ENCODE measurements at places on chromosomes 16 and 17. TPM values are rescaled to one million over a fixed set of nuclear protein-coding genes. Genes with fewer than 3 reads are reported as not detected.

SLC13A2 gene
- not detected for total RNA-seq

SPATA2L gene
- total RNA-seq, result 10.8 TPM

MMD gene
- 28.5 TPM for total RNA-seq

RGS11 gene
- total RNA-seq, result 7.1 TPM

TPSG1 gene
- total RNA-seq, result 2.9 TPM

KRT33A gene
- not detected for total RNA-seq

FBXW10B gene
- not detected for total RNA-seq

AOC3 gene
- total RNA-seq, result 89.0 TPM

ARMC5 gene
- 12.4 TPM for total RNA-seq

P3H4 gene
- 9.6 TPM for total RNA-seq

FOXL1 gene
- 0.52 TPM for total RNA-seq

FBXO39 gene
- total RNA-seq, result not detected

CLEC18A gene
- 0.46 TPM for total RNA-seq

TIMM22 gene
- 17.9 TPM for total RNA-seq

ECI1 gene
- total RNA-seq, result 99.4 TPM

KRT13 gene
- 0.39 TPM for total RNA-seq

DNAAF8 gene
- total RNA-seq, result 0.42 TPM

CHD9NB gene
- 0.34 TPM for total RNA-seq

CCL14 gene
- 55.0 TPM for total RNA-seq

MAF gene
- total RNA-seq, result 30.5 TPM

KRT222 gene
- 0.97 TPM for total RNA-seq

HOXB7 gene
- 0.66 TPM for total RNA-seq

EPN3 gene
- not detected for total RNA-seq

ALDH3A2 gene
- total RNA-seq, result 182 TPM

MMP25 gene
- total RNA-seq, result 4.5 TPM

CBLN1 gene
- not detected for total RNA-seq

SCGB1C2 gene
- total RNA-seq, result not detected

CDH13 gene
- 6.2 TPM for total RNA-seq

ZSCAN10 gene
- not detected for total RNA-seq

B4GALNT2 gene
- total RNA-seq, result not detected

PRSS33 gene
- total RNA-seq, result not detected

CHD9 gene
- total RNA-seq, result 64.0 TPM

EVI2B gene
- 14.2 TPM for total RNA-seq

MIS12 gene
- 16.3 TPM for total RNA-seq

SLC52A1 gene
- not detected for total RNA-seq

SPNS2 gene
- 19.9 TPM for total RNA-seq

CHST5 gene
- not detected for total RNA-seq

ACAP1 gene
- total RNA-seq, result 2.1 TPM

TBC1D3 gene
- total RNA-seq, result not detected

SMPD3 gene
- total RNA-seq, result 0.92 TPM

CD2BP2 gene
- 46.3 TPM for total RNA-seq
